Activated T-cell treated with anti-CD3 and anti-CD28 coated beads, Interleukin-2, amount 50 U/mL, for 1 hour (primary cell): ENCODE measurements at places on chromosomes 7 and 10.

- DNase-seq: no peak
Measured at GRCh38 chr7:33233659-33234058, 104.3 kb downstream of the BBS9 start.

GRCh38 chr7:48052748-48053147, 17.4 kb downstream of the C7orf57 start:
- DNase-seq: no peak

DNA sequence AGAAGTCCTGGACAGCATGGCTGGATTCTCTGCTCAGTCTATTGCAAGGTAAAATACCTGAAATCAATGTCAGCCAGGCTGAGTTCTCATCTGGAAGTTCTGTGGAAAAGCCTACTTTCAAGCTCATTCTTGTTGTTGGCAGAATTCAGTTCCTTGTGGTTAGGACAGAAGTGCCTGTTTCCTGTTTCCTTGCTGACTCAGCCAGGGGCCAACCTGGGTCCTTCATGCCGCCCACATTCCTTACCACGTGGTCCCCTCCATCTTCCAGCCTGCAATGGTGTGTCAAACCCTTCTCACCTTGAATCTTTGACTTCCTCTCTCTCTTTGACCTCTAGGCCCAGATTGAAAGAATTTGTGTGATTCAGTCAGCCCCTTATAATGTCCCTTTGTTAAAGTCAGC, 197.1 kb upstream of the STK17A start:
- no peak for DNase-seq

- no peak for DNase-seq
Measured at GRCh38 chr7:43791-44540, 148.4 kb upstream of the FAM20C start.
